ENCODE measurements at places on chromosomes 4 and X. TPM values are rescaled to one million over a fixed set of nuclear protein-coding genes. Genes with fewer than 3 reads are reported as not detected.

The SYP gene
- 0.29 TPM for total RNA-seq

The FHIP1A gene
- total RNA-seq = 4.4 TPM

The PAGE3 gene
- not detected for total RNA-seq

The CLDN34 gene
- under 0.01 TPM for total RNA-seq

The G6PD gene
- 91.3 TPM for total RNA-seq

The AVPR2 gene
- total RNA-seq = not detected

The EMCN gene
- not detected for total RNA-seq

The SCD5 gene
- total RNA-seq = 9.4 TPM

The PFKFB1 gene
- not detected for total RNA-seq

The GLUD2 gene
- 1.8 TPM for total RNA-seq

The INPP4B gene
- total RNA-seq = 15.6 TPM

The CHRDL1 gene
- total RNA-seq = 25.9 TPM

The TDO2 gene
- 1.4 TPM for total RNA-seq

The GRK4 gene
- total RNA-seq = 7.4 TPM

The KCTD8 gene
- total RNA-seq = not detected

The ERVMER34-1 gene
- total RNA-seq = not detected

The ETDB gene
- total RNA-seq = not detected

The GPR143 gene
- not detected for total RNA-seq

The PGAM4 gene
- total RNA-seq = not detected

The GLRA2 gene
- not detected for total RNA-seq

The BST1 gene
- 31.8 TPM for total RNA-seq

The SSX3 gene
- not detected for total RNA-seq

The USP26 gene
- total RNA-seq = not detected

The GLRA3 gene
- not detected for total RNA-seq

The HTATSF1 gene
- 25.3 TPM for total RNA-seq

The FAM13A gene
- 18.6 TPM for total RNA-seq

The TSPAN5 gene
- 41.8 TPM for total RNA-seq

The SSX2 gene
- not detected for total RNA-seq

The MAGEE1 gene
- 2.7 TPM for total RNA-seq

The TMEM185A gene
- 18.0 TPM for total RNA-seq

The ARHGAP24 gene
- total RNA-seq = 52.5 TPM

The ALPK1 gene
- 36.2 TPM for total RNA-seq

The HSD17B13 gene
- total RNA-seq = under 0.01 TPM

The ZNF732 gene
- 0.72 TPM for total RNA-seq

The IL3RA gene
- 0.88 TPM for total RNA-seq

The RGS12 gene
- 61.2 TPM for total RNA-seq

The CFI gene
- 53.9 TPM for total RNA-seq

The VEGFD gene
- total RNA-seq = 0.36 TPM

The MAGEB3 gene
- total RNA-seq = not detected

The EIF1AX gene
- total RNA-seq = 42.4 TPM

The NEK1 gene
- total RNA-seq = 9.8 TPM

The PHKA1 gene
- total RNA-seq = 4.7 TPM

The APELA gene
- total RNA-seq = not detected

The ENAM gene
- not detected for total RNA-seq

The S100P gene
- 0.29 TPM for total RNA-seq

The CENPC gene
- 19.9 TPM for total RNA-seq

The RBM46 gene
- total RNA-seq = not detected

Measured in osteoblast (primary cell).